ENCODE measurements at places on chromosomes 16 and 17.

DNA sequence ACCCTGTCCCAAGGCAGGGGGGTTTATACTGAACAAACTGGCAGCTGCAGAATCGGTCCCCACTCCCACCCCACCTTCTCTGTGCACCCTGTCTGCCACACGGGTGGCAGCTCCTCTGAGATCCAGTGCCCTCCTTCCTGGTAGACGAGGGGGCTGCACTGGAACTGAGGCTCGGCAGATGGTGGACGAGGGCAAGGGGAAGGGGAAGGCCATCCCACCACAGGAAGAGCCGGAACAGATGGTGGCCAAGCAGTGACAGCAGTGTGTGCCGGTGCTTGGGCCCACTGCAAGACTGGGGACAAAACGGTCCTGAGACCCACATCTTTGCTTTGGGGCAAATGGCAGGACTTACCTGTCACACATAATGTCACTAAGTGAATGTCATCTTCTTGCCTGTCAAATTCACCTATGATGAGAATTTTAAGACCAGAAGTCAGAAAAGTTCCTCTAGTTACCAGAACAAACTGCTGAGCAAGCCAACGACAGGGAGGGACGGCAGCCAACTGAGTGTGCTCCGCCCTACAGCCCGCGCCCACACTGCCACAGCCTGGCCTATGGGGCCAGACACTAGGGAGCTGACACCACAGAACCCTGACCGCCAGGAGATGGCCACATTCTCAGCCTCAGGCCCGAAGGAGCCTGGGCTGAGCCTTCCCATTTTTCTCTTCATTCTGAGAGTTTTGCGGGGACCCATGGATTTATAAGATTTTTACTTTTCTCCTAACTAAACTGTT, 14.4 kb downstream of the NTAN1 start:
- DNase-seq = no peak

DNA sequence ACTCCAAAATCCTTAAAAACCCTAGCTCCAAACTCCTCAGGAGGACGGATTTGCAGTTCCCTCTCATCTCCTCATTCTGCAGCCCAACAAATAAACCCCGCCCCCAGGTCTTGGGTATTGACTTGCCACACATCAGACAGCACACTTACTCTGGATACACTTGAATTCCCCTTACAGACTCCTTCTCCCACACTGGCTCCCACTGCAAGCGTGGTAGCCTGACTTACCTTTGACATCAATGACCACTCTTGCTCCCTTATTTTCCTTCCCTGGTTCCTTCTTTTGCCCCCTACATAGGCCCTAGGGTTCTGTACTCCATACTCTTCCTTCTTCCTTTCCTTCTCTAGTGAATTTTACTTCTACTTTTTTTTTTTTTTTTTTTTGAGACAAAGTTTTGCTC, 7.5 kb downstream of the RFFL start:
- DNase-seq = no peak

- no peak for DNase-seq
Measured at GRCh38 chr17:65371702-65372101, 189.7 kb downstream of the AXIN2 start.

GRCh38 chr17:82495844-82496528, 23.5 kb upstream of the FOXK2 start:
- peak; percentile 34 for DNase-seq

GRCh38 chr17:30238003-30238344, 2.5 kb upstream of the SLC6A4 start:
- DNase-seq = no peak

DNA sequence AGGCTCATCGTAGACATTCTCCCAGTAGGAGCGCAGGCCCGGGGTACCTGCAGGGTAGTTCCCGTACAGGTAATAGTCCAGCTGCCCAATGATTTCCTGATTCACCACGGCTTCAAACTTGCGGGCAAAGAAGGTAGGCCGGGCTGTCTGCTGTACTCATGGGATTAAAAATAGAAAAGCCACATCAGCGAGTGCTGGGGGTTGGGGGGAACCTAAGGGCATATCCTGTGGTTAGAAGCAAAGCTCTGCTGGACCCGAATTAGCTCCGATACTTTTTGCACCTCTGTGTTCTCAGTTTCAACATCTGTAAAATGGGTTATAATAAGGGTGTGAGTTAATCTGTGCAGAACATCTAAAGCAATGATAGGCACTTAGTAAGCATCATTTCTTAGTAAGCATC, 336.2 kb downstream of the XYLT1 start:
- DNase-seq = no peak

DNA sequence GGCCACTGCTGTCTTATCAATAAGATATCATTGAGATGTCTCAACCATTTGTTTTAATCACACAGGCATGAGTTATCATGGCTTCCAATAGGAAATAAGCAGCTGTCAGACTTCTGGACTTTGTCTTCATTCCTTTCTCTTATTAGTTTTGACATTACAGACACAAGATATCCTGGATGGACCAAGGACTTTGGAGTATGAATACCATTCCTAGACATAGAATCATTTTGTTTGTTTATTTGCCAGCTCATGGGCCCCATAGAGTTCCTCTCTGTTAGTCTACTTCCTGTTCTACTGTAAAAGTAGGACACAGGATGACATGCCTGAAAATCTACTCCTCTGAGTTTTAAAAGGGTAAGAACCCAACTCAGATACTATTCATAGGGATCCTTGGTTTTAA, 77.7 kb upstream of the KCNJ16 start:
- DNase-seq = no peak

DNA sequence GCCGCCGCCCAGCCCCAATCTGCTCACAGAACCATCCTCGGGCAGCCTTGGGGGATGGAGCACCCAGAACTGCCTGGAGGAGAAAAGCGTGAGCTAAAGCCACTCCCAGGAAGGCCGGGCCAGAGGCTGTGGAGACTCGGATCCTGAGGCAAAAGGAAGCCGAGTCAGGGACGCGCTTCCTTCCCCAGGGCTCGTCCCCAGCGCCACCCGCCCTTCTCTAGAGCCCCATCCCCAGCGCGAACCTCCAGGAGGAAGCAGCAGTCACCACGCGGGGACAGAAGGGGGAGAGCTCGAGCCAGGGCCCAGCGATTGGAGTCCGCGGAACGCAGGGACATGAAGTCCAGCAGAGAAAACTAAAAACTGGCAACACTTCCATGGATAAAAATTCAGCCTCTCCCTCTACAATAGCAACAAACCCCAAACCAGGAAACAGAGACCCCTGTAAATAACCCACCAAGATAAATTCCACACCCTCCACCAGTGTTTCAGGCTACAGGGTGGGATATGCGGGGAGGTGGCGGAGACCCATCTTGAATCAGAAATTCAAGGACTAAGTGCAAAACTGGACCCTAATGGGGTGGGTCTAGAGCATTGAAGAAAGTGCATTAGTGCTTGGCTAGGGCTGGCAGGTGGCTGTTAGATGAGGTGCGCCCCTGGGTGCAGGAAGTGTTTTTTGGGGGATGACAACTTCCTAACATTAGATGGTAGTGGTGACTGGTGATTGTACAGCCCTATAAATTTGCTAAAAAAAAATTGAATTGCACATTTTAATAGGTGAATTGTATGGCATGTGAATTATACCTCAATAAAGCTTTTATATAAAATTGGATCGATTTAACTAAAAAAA, 116.1 kb upstream of the METRNL start:
- no peak for DNase-seq

DNA sequence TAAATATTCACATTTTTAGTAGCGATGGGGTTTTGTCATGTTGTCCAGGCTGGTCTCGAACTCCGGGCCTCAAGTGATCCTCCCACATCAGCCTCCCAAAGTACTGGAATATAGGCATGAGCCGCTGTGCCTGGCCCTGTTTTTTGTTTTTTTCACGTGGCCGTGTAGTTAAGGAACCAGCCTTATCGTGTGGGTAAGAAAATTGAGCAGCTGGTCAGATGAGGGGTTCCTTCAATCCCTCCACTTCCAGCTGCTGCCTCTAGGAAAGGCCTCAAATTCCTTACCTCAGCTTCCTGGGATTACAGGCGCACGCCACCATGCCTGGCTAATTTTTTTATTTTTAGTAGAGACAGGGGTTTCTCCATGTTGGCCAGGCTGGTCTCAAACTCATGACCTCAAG, 5.9 kb upstream of the DPEP2 start:
- no peak for DNase-seq

DNA sequence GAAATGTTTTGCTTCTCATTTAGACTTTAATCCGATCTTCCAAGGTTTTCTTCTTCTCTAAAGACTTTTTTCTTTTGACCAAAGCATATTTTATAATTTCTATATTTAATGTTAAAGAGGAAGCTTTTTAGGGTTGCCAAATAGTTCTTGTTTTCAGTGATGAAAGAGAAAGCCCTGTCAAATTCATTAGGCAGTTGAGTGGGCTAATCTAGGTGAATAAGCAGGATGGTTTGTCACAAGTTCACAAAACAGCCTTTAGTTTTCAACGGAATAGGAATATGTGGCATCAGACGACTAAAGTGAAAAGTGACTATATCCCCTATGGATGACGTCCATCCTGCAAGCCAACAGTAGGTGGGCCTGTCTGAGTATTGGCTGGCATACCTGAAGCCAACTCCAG, 118.8 kb downstream of the NLK start:
- DNase-seq = no peak

DNA sequence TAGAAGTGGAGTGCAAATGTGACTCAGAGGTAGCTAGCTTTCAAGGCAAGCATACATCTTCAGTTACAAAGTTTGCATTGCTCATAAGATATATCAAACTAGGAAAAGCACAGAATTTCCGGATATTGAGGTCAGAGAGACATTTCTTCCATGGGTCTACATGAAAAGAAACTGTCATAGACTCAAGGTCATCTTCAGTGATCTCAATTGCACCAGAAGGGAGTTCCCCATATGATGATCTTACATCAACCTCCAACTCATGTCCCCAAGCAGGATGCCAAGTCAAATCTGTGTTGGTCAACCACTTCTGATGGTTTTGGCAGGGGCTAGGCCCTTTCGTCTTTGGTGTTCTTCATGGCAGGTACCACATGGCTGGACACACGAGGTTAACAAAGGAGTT, 459.9 kb upstream of the MAF start:
- no peak for DNase-seq

DNA sequence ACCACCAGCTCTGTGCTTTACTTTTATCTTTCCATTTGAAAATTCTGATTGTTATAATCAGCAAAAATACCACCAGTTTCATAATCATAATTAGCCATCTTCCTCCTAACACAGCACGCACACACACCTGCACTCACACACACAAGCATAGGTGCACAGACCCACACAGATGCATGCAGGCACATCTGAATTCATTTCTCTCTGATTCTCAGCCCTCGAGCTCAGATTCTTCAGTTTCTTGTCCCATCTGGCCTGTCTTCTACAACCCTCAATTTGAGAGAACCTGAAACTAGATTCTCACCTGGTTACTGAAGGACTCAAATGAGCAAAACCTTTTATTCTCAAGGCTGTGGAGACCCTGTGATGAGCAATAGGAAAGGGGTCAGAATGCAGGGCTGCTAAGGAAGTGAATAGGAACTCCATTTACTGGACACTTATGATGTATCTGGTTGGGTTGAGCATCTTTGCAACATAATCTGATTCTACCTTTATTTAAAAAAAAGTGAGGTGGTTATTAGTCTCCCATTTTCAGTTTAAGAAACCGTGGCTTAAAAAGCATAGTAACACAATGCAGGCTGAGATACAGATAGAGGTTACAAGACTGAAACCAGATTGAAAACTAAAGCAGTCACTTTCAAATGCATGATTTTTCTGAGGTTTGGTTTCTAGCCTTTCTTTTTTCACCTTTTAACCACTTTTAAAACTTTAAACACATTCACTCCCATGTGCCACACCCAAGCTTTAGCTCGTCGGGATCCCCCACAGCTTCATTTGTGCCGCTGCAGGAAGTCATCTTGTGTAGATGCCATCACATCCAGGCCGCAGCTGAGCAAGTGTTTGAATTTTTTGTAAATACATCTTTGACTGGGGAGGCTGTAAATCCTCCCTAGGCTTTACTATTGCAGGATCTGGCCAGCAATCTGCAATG, 9.4 kb downstream of the KRT33A start:
- no peak for DNase-seq

GRCh38 chr17:49670641-49671040, 7.3 kb downstream of the SPOP start:
- no peak for DNase-seq

GRCh38 chr16:56339431-56340195, 85.7 kb downstream of the AMFR start:
- DNase-seq = no peak

- DNase-seq = no peak
Measured at GRCh38 chr16:24255456-24256371, at the start of gene CACNG3. CACNG3 (plus strand) TSS chr16:24256335; CDS start chr16:24256755, 420 bp downstream.

DNA sequence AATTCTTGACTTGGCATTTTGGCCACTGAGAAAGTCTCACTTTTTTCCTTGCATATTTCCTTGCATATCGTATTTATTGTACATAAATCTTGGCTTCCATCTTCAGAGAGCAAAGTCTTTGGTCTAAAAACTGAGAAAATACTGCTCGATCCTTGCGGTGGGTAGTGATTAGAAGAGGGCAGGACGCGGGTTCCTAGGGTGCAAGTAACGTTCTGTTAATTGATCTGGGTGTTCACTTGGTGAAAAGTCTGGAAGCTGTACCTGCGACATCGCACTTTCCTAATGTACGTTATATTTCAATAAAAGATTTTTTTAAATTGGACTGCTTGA, 758 bp upstream of the UBALD2 start:
- no peak for DNase-seq

- DNase-seq = no peak
Measured at GRCh38 chr16:82684256-82684655, 57.5 kb downstream of the CDH13 start.

- peak; percentile 78 for DNase-seq
Measured at GRCh38 chr16:87790292-87791100, 24.7 kb upstream of the KLHDC4 start.

- DNase-seq = peak; percentile 31
Measured at GRCh38 chr17:49861150-49861884, 13.4 kb upstream of the TAC4 start.

- no peak for DNase-seq
Measured at GRCh38 chr17:65093930-65094329, 37.4 kb upstream of the GNA13 start.

DNA sequence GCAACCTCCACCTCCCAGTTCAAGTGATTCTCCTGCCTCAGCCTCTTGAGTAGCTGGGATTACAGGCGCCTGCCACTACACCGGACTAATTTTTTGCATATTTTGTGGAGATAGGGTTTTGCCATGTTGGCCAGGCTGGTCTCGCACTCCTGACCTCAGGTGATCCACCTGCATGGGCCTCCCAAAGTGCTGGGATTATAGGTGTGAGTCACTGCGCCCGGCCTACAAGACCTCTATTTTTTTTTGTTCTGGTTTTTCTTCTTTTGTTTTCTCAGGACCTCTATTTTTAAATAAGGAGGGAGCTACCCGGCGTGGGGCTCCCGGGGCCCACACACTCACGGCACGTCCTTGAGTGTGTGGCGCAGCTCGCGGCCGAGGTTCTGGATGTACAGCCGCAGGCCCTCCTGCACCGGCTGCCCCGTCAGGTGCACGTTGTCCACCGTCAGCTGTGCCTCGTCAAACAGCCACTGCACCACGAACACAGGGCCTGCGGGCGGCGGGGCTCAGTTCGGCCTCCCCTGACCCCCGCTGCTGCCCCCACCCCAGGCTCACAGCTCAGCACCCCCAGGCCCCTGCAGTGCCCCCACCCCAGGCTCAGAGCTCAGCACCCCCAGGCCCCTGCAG, 5.8 kb downstream of the NOTUM start:
- no peak for DNase-seq
